ENCODE measurements at places on chromosomes 12 and 14.

DNA sequence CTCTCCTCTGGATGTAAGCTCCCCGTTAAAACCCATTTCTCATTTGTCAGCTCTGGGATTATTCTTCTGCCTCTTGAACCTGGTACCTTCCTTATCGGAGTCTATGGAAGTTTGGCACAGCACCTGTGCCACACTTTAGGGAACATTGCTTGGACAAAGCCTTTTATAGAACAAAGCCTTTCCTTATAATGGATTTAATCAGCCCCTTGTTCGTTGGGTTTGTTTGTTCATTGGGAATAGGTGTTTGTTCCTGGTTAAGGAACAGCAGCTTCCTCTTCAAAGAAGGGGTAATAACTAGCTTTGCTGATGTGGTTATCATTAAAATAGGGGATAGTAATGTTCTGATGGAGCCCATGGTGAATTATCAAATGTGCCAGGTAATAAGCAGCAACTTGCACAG lies 70.4 kb downstream of the NRXN3 start:
- DNase-seq = no peak

- DNase-seq = no peak
These were observed 356 bp downstream of the OR4Q2 start for GRCh38 chr14:20002319-20002718.

DNA sequence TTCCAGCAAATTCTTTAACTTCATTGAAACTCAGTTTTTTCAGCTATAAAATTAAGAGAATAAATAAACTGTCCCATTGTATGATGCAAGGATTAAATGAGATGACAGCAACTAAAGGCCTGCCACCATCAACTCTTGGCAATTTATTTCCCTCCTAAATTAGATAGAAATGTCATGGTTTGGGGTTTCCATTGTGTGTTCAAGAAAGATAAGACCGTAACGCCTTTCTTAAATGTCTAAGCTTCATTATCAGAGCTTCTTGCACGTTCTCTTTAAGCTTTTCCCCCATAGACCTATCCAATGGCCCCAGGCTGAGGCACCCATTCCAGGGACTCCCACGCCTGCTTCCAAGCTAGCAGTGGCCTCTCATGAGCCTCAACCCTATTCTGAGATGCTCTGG lies 281.9 kb downstream of the CACNA1C start:
- DNase-seq = no peak

DNA sequence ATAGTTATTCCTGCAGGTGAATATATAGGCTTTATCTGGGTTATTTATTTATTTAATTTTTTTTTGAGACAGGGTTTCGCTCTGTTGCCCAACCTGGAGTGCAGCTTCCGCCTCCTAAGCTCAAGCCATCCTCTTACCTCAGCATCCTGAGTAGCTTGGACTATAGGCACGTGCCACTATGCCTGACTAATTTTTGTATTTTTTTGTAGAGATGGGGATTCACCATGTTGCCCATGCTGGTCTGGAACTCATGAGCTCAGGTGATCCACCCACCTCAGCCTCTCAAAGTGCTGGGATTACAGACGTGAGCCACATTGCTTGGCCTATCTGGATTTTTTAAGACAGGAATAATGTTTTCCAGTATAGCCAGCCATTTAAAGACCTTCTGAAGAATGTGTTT lies 2.0 kb downstream of the RAN start:
- DNase-seq = no peak

DNA sequence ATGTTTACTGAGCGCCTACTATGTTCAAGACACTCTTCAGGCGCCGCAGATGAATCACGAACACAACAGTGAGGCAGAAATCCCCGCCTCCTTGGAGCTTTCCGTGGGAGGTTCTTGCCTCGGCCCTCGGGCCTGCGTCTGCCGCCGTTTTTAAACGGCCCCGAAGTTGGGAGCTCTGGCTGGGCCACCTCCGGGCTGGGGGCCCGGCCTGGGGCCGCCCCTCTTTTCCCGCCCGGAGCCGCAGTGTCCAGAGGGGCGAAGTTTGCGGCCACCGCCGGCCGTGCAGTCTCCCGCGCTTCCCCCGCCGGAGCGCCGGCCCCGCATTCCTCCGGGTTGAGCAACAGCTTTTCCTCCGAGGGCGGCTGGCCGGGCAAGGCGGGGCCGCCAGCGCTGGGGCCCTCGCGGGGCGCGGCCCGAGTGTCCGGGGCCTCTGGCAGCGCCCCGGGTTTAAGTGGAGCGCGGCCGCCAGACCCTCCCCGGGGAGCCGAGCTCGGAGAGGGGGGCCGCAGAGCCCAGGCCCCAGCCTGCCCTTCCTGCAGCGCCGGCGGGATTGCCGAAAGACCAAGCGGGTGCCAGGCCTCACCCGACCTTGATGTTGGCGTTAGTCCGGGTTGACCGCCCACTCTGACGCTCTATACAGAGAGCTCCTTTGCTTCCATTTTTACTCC lies 18.7 kb upstream of the CTDSP2 start:
- peak; percentile 47 for DNase-seq

DNA sequence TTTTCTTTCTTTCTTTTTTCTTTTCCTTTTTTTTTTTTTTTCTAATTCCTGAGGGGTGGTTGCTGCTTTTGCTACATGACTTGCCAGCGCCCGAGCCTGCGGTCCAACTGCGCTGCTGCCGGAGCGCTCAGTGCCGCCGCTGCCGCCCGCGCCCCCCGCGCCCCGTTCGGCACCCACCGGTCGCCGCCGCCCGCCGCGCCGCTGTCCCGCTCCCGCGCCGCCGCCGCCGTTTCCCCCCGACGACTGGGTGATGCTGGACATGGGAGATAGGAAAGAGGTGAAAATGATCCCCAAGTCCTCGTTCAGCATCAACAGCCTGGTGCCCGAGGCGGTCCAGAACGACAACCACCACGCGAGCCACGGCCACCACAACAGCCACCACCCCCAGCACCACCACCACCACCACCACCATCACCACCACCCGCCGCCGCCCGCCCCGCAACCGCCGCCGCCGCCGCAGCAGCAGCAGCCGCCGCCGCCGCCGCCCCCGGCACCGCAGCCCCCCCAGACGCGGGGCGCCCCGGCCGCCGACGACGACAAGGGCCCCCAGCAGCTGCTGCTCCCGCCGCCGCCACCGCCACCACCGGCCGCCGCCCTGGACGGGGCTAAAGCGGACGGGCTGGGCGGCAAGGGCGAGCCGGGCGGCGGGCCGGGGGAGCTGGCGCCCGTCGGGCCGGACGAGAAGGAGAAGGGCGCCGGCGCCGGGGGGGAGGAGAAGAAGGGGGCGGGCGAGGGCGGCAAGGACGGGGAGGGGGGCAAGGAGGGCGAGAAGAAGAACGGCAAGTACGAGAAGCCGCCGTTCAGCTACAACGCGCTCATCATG lies 654 bp downstream of the FOXG1 start:
- no peak for DNase-seq

- DNase-seq = no peak
These were observed 194.2 kb downstream of the BCL11B start for GRCh38 chr14:99077844-99078236.

- DNase-seq = no peak
These were observed 70.5 kb downstream of the ITPK1 start for GRCh38 chr14:93045211-93045674.

GRCh38 chr14:31560759-31561154 lies 447 bp upstream of the NUBPL start:
- no peak for DNase-seq

GRCh38 chr12:132079200-132079599 lies 64.9 kb downstream of the DDX51 start:
- DNase-seq = no peak

- DNase-seq = no peak
These were observed 13.6 kb upstream of the MDM1 start for GRCh38 chr12:68345763-68346162.

DNA sequence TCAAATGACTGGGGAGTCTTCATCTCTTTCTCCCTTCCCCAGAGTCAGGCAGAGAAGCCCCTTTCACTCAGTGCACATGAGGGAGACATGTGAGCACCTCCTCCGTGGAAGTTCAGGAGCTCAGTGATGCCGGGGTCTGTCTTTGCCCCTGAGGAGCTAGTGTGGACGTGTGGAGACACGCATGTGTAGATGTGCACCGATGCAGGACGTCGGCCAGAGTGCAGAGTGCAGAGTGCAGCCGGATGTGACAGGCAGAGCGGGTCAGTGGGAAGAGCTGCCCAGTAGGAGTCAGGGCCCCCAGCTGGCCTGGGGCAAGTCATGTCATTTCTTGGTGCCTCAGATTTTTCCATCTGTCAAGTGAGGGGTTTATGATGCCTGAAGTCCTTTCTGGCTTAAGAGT lies 20.7 kb downstream of the TSPAN9 start:
- no peak for DNase-seq

DNA sequence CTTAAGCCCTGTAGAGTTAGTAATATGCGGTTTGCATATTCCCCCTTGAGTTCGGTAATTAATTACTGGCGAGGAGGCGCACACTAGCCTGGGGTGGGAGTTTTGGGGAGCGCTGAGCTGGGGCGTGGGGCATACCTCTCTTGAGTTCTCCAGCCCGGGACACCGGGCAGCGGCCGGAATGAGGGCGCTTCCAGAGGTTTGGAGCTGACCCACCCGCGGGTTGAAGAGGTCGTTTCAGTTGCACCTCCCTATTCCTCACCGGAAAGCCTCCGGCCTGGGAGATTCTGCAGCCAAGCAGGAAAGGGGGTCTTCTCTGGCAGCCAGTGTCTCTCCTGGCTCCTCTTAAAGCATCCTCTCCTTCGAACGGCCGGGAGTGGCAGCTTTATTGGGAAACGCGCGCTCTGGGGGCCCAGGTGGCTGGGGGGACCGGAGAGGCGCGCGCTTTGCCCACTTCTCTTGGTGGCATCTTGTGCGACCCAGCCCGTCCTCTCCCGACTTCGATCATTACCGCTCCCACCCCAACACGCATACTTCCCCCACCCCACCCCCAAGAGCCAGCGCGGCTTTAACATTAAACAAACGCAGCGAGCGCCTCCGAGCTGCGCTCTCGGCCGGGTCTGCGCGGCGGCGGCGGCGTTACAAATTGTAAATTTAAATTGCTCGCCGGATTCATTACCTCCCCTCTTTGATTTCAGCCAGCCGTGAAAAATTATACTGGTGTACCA lies 3.9 kb upstream of the LHX5 start:
- no peak for DNase-seq

- DNase-seq = no peak
These were observed 221.2 kb downstream of the KCNH5 start for GRCh38 chr14:62824086-62824485.

Data from activated CD4-positive, alpha-beta T cell treated with anti-CD3 and anti-CD28 coated beads for 1 hour (primary cell).